ENCODE measurements at places on chromosomes 1 and 21.

GRCh38 chr1:115829947-115830346 lies 11.0 kb downstream of the NHLH2 start:
- no peak for DNase-seq

GRCh38 chr1:94384485-94385265 lies 33.5 kb upstream of the ABCD3 start:
- no peak for DNase-seq

DNA sequence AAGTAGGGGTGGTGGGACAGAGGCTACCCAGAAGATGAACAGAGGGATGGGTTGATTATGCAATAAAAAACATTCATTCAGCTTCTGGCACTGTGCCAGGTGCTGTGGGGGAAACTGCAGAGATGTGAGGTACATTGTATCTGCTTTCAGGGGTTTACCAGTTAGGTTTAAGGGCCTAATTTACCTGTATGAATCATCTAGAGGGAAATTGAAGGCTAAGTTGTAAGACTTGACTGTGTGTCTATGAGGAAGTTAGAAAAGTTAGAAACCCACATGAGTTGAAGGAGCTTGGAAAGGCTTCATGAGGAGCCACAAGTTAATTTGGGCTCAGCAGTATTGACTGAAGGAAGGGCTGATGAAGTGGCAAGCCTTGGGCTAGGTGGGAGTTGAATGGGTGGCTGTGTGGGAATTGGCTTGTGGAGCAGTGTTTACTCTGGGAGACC lies 36.7 kb upstream of the APOBEC4 start:
- DNase-seq: no peak

DNA sequence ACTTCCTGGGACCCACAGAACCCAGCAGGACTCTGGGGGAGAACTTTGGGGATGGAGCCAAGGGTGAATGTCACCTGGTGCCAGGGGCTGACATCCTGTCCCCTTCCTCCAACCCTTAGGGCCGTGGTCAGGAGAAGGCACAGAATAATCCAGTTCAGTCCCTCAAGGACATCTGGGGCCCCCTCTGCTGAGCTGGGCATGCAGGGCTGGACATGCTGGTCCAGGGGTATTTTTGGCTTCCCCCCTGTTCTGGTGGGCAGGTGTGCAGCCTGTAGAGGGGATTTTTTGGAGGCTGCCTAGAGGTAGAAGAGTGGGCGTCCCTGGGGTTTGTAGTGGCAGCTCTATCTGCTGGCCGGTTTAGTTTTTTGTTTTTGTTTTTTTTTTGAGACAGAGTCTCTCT lies 3.4 kb upstream of the CROCC start:
- no peak for DNase-seq

- DNase-seq: no peak
Measured at GRCh38 chr21:14531757-14532316, 14.3 kb downstream of the SAMSN1 start.

DNA sequence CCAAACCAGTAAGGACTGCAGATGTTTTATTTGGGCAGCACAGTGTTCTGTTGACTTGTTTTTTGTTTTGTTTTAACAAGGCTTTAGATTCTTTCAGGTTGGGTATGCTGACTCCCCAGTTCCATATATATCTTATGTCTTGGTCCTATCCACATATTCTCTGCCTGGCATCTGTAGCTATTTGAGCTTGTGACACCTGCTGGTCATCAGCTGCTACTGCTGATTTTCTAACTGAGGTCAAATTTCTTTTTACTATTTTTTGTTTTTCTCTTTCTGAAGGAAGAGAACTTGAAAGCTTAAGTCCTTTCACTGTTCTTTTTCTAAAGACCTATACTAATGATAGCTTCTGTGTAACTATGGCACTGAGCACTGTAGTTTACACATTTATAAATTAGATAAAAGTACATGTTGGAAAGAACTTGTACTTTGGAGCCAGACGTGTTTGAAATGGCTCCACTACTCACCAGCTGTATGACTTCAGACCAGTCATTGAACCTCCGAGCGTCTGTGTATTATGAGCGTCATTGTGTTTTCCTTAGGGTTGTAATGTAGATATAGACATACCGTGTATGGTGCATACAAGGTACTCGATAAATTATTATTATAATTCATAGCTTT lies 109.4 kb downstream of the NRDC start:
- DNase-seq: no peak

DNA sequence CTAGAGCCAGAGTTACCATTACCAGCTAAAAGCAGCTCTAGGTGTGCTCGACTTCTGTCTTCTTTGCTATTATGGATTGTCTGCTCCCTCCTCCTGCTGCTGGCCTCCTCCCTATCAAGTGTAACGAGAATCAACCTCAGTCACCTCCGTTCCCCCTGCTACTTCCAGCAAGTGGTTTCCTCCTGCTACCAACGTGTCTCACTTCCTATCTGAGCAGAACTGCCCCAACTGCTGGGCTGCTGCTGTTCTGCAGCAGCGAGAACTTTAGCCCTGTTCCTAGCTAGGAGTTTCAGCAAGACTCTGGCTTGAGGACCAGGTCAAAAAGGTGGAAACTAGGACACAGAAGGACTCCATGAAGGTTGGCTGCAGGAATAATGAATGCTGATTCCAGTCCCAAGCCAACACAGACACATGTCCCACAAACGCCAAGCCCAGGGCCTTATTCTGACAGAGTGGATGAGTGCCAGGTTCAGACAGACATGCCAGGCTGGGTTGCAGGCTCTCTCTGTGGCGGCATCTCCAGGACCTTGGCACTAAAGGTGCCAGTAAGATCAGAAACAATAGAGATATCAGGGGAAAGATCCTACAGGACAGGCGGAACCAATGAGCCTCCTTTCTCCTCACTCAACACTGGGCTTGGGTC lies 46.9 kb downstream of the CD34 start:
- DNase-seq: no peak

GRCh38 chr1:32111040-32111623 lies 3.3 kb downstream of the KPNA6 start:
- no peak for DNase-seq

GRCh38 chr1:151898519-151898991 lies 10.8 kb downstream of the THEM4 start:
- DNase-seq: no peak

- no peak for DNase-seq
Measured at GRCh38 chr21:41059871-41060270, 108.1 kb upstream of the BACE2 start.

DNA sequence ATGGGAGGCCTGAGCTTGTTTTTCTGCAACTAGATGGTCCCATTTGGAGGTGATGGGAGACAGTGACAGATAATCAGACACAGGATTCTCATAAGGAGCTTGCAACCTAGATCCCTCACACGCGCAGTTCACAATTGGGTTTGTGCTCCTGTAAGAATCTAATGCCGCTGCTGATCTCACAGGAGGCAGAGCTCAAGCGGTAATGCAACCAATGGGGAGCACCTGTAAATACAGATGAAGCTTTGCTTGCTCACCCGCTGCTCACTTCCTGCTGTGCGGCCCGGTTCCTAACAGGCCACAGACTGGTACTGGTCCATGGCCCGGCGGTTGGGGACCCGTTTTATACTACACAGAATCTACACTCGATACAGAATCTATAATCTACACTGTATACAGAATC lies 52.6 kb upstream of the B3GALNT2 start:
- DNase-seq: no peak

- no peak for DNase-seq
Measured at GRCh38 chr1:197841883-197842553, 60.4 kb upstream of the C1orf53 start.

- no peak for DNase-seq
Measured at GRCh38 chr1:80882553-80882952, 918.2 kb upstream of the ADGRL2 start.

DNA sequence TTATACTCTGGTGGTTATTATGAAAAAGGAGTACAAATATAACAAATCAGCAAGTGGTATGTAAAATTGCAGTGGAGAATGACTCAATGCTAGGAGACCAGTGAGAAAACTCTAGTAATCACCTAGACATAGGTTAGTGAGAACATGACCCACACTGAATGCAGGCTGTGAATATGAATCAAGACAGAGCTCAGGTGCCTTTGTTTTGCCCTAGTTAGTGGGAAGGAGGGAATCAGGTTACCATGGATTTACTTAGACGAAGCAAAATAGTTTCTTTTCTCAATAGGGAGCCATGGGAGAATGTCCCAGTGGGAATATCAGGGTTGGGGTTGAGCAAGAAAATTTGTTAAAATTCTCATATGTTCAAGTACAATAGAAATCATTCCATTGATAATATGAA lies 10.6 kb upstream of the GCLM start:
- DNase-seq: no peak

- no peak for DNase-seq
Measured at GRCh38 chr1:192506741-192507155, 68.8 kb upstream of the RGS1 start.

GRCh38 chr1:12338823-12339222 lies 109.0 kb downstream of the VPS13D start:
- no peak for DNase-seq

DNA sequence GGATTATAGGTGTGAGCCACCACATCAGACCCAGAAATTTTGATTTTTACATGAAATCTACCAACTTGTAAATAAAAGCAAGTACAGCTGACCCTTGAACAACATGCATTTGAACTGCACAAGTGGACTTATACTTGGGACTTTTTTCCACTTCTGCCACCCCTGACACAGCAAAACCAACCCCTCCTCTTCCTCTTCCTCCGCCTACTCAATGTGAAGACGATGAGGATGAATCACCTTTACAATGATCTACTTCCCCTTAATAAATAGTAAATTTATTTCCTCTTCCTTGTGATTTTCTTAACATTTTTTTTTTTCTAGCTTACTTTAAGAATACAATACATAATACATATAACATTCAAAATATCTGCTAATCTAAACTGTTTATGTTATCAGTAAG lies 17.5 kb upstream of the YRDC start:
- no peak for DNase-seq

- DNase-seq: no peak
Measured at GRCh38 chr1:178055093-178055492, 38.8 kb upstream of the RASAL2 start.

- no peak for DNase-seq
Measured at GRCh38 chr1:19980314-19980713, 896 bp upstream of the PLA2G2A start.

- DNase-seq: no peak
Measured at GRCh38 chr21:27021801-27022200, 54.9 kb upstream of the ADAMTS5 start.

DNA sequence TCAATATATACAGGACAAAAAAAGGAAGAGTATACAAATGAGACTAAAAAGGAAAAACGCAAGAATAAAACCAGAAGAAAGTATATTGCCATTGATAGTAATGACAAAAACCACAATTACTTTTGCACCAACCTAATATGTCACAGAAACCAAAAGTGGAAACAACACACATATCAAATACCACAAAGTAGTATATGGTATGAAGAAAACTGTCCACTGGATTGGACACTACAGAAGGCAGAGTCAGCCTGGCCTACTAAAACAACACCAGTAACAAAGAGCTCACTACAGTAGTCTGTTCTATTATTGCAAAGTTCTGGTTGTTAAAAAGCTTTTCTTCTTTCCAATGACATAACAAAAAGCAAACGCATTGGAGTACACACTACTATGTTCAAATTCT lies 17.7 kb downstream of the TESK2 start:
- DNase-seq: no peak

GRCh38 chr1:210647406-210648333 lies 319.0 kb downstream of the HHAT start:
- no peak for DNase-seq

- DNase-seq: no peak
Measured at GRCh38 chr1:27027575-27028250, 15.1 kb upstream of the TENT5B start.

DNA sequence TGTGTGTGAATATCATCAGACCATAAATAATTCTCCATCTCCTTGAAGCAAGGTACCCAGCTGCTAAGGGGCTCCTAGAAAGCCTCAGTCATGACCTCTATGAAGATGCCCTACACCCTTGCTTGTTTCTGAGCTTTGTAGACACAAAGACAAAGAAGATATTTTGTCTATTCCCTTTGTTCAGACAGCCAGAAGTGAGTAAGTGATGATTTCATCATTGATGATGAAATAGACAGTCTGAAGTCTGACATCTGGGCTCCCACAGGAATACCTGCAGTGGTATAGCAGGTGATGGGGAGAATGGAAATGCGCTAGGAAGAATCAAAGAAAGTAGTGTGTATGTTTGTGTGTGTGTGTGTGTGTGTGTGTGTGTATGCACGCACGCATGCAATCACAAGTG lies 82.2 kb upstream of the DPT start:
- no peak for DNase-seq

DNA sequence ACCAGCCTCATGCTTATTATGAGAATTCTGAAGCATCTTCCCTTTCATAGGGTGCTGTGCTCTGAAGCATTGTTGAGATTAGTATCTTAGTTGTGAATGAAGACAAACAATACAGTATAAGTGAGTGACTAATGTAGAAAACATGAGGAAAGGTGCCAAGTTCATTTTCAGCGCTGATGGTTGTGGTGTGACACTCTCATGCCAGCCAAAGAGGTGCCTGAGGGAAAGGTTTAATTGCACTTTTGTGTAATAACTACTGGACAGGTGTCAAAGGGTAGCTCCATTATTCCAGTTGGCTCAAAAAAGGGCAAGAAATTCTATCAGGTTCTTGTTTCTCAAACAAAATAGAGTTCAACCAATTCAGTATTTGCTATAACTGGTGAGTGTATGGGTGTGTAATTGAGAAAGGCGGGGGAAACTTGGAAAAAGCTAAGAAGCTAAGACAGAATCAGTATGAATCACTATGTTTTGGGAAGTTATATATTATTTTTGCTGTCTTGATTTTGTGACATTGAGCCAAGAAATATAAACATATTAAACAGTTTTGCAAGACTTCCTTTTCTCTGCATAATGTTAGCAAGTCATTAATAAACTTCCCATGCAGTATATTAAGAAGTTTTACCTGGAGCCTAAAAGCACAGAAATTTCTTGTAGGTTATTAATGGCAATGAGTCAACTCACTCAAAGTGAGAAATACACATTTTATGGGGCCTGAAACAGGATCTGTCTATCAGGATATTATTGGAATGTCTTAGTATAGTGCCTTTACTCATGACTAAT lies 31.8 kb downstream of the KCNK2 start:
- DNase-seq: no peak

- no peak for DNase-seq
Measured at GRCh38 chr1:246971090-246971721, 36.7 kb downstream of the ZNF695 start.

GRCh38 chr1:147243228-147243685 lies 773 bp downstream of the CHD1L start:
- DNase-seq: no peak

- DNase-seq: no peak
Measured at GRCh38 chr1:32338637-32339145, 2.7 kb upstream of the MARCKSL1 start.

Data from stimulated activated CD8-positive, alpha-beta memory T cell treated with anti-CD3 and anti-CD28 coated beads, Interleukin-4, amount 100 ng/mL, for 4 hours (primary cell).